ENCODE measurements at places on chromosomes 6 and 20.

GRCh38 chr6:1464781-1465370, 75.5 kb downstream of the FOXF2 start:
- no peak for DNase-seq

GRCh38 chr6:75618437-75618836, 16.8 kb downstream of the SENP6 start:
- DNase-seq, result no peak

DNA sequence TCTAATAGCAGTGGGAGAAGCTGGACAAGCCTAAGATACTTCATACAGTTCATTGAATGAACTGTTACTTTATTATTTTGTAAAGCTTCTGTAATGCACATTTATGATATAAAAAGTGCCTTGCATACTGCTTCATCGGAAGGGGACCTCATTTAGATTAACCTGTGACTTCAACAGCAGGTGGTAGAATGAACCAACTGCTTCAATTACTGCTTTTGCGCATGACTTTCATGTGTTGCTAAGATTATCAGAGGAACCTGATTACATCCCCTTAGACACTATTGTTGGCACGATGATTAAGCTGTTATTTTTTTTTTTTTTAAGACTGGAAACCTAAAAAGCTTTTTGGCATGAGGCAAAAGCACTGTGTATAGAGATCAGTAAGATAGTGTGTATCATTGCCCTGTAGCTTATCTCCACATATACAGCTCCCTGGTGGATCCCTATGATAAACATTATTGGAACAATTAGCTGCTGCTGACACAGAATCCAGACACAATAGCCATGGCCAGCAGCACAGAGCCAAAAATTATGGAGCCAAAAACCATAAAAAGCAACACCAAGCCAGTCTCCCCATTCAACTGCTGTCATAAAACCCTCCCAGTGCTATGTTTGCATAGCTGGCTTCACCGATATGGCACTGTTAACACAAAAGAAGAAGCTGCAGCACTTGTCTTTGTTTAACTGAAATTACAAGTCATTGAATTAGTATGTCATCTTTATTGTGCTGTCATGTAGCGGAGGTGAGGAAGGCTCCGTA, 731.6 kb upstream of the MMS22L start:
- DNase-seq, result no peak

- no peak for DNase-seq
Measured at GRCh38 chr6:129849456-129849855, 11.7 kb downstream of the TMEM244 start.

DNA sequence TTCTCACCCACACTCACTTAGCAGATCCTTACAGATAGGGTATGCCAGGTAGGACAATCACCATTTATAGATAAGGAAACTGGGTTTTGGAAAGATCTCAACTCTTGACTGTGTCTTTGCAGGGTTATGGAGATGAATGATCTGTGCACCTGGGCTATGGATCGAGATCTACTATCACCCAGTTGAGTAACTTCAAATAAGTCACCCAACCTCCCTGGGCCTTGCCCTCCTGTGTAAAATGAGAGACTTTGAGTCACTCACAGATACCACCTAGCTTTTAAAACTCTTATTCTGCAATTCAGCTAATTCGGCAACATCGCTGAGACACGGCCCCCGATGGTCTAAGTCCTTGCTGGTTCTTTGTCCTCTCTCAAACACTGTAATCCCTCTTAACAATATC, 53.5 kb downstream of the HIVEP2 start:
- no peak for DNase-seq

GRCh38 chr20:63151554-63152321, 64.2 kb downstream of the YTHDF1 start:
- DNase-seq, result no peak

DNA sequence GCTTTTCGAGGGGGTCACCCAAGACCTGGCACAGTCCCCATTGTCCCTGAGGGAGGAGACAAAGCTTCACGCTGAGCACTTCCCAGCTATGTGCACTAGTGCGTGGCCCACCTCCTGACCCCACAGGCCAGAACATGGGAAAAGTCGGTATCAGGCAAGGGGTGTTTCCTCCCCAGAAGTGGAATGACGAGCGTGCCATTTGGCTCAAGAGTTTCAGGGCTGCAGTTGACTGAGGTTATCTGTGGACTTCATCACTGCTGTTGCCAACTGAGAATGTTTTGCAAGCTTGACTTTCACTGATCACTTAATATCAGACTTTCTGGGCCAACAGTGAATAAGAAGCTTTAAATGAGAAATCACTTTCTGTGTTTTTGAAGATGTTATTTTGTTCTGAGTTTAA, 137.0 kb upstream of the AFDN start:
- no peak for DNase-seq

DNA sequence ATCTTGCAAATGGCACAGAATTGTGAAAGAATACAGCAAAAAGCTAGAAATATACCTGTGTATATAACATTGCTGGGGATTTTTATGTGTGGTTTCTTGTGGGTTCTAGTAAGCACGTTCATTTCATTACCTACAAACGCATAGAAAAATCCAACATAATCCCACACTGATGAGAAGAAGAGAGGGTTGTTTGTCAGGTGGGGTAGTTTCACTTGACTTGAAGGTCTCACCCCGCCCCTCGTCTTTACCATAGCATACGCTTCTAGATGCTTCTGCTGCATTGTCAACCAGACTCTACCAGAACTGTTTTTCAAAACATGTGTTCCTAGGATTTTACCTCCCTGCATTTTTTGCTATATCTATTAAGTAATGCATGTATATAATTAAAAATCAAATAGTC, 284.1 kb upstream of the TAB2 start:
- DNase-seq, result no peak

- no peak for DNase-seq
Measured at GRCh38 chr20:50198180-50198666, 7.6 kb downstream of the CEBPB start.

GRCh38 chr20:45704969-45705637, at the start of gene WFDC10B:
WFDC10B (minus strand) TSS chr20:45705019; CDS start chr20:45685992, 19,027 bp downstream.
- DNase-seq, result no peak

DNA sequence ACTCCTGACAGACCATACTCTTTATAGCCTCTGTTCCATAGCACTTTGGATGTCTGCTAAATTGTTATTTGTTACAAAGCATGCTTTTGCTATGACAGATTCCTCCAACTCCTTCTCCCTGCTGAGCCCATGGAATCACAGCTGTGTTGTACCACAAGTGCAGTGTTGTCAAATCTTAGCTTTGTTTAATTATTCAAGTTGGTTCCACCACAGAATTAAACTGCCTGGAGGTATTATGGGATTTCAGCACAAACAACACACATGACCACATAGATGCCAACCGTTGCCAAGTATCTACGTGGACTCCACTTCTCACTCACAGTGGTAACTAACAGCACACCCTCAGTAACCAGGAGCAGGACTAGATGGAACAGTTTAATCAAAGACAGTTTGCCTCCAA, 32.7 kb upstream of the MARCKS start:
- no peak for DNase-seq

DNA sequence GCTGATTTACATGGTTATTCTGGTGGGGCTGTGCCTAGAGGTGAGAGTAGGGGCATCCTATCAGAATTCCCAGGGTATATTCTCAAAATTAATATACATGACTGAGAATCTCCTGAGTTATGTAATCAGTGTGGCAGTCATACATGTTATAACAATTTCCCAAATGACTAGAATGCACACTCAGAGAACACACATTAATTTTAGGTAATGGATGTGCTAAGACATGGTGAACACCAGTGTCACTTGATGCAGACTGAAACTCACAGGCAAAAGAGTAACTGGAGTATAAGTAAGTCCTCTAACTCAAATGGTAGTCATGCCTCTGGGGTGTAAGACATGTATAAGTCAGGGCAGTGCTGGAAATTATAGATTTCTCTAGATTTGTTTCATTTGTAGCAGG, 1198.4 kb upstream of the CITED2 start:
- DNase-seq, result no peak

- no peak for DNase-seq
Measured at GRCh38 chr6:166446146-166446545, 63.4 kb upstream of the MPC1 start.

- no peak for DNase-seq
Measured at GRCh38 chr6:46201702-46202101, 30.9 kb upstream of the ENPP5 start.

DNA sequence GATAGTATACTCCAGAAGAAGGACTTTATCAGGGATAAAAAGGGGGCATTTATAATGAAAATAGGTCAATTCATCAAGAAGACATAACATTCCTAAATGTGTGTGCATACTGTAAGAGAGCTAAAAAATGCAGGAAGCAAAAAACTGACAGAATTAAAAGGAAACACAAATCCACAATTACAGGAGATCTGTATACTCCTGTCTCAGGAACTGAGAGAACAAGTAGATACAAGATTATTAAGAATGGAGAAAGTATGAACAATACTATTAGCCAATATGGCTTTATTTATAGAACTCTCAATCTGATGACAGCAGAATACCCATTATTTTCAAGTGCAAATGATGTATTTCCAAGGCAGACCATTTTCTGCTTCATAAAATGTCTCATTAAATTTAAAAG, 167.7 kb upstream of the BMP5 start:
- DNase-seq, result no peak

DNA sequence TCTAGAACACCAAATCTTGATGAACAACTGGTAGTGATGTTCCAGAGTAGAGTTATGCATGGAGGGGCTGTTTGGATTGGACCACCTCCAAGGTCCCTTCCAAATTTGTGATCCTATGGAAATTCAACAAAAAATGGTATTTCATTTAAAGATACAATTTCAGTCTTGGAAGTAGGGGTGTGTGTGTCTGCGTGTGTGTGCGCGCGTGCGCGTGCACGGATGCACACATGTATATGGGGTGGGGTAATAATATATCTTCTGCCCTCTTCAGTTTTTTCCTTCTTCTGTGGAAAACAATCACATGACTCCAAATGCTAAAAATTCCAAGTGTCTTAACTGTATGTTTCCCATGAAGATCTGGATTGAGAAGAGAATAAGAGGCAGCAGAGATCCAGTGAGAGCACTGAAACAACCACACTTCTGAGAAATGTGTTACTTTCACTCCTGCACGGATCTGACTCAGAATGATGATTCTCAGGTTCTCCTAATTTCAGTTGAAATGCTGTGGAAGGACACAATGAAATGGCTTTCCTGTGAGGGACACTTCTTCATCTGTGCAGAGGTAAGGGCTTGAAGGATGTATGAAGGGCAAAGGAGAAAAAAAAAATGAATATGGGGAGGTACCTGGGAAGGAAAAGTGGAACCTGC, 10.6 kb upstream of the IL17F start:
- no peak for DNase-seq
